ENCODE measurements at places on chromosomes 1 and 21. TPM values are rescaled to one million over a fixed set of nuclear protein-coding genes. Genes with fewer than 3 reads are reported as not detected.
A peak's percentile ranks its signal among the peaks of the same experiment; 100 is the strongest.

Gene CSF1
- 15.7 TPM for total RNA-seq

Gene CYP4A11
- not detected for total RNA-seq

DNA sequence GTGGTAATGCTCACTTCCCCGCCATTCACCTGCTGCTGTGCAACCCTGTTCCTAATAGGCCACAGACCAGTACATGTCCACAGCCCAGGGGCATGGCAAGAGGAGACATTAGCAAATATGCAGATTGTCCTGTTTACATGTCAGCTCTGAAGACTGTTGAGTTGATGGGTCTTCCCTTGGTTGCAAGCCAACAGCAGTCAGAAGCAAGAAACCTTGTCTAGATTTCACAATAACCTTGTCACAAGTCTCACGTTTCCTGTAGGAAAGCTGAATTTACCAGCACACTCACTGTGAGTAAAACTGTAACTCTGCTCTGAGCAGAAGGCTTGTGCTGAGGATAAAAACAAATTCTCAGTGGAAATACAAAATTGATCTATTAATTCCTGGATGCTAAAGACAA, 195.1 kb downstream of the HLX start:
- H3K4me1 ChIP-seq: no peaks in the 10 kb centered on the region
- no peak overlapping the region for H3K4me3 ChIP-seq
- no peaks in the 10 kb centered on the region for H3K36me3 ChIP-seq
- no peaks in the 10 kb centered on the region for H3K27me3 ChIP-seq

- no peak for DNase-seq
- H3K4me1 ChIP-seq: no peaks in the 10 kb centered on the region
- H3K36me3 ChIP-seq: no peaks in the 10 kb centered on the region
- no peak overlapping the region for H3K27ac ChIP-seq
- H3K4me3 ChIP-seq: no peak overlapping the region
Observed at GRCh38 chr1:203931953-203932352, 70.6 kb downstream of the SNRPE start.

Gene CDC7
- 2.4 TPM for total RNA-seq

Gene MAN1C1
- 6.1 TPM for total RNA-seq

Gene ZNF670
- 1.6 TPM for total RNA-seq

Gene FYB2
- 0.44 TPM for total RNA-seq

GRCh38 chr21:39332175-39332574, 16.7 kb downstream of the HMGN1 start:
- no peaks in the 10 kb centered on the region for H3K27me3 ChIP-seq
- H3K27ac ChIP-seq: no peak overlapping the region
- H3K4me1 ChIP-seq: no peaks in the 10 kb centered on the region
- H3K4me3 ChIP-seq: no peak overlapping the region
- H3K36me3 ChIP-seq: no peaks in the 10 kb centered on the region

Gene SMIM1
- 6.8 TPM for total RNA-seq

Gene AMY2B
- 1,112 TPM for total RNA-seq

- no peak for DNase-seq
- H3K27ac ChIP-seq: no peak overlapping the region
- H3K4me3 ChIP-seq: no peak overlapping the region
- H3K27me3 ChIP-seq: no peaks in the 10 kb centered on the region
- H3K36me3 ChIP-seq: no peaks in the 10 kb centered on the region
- H3K4me1 ChIP-seq: no peaks in the 10 kb centered on the region
Observed at GRCh38 chr1:53315046-53315445, 12.8 kb downstream of the LRP8 start.

DNA sequence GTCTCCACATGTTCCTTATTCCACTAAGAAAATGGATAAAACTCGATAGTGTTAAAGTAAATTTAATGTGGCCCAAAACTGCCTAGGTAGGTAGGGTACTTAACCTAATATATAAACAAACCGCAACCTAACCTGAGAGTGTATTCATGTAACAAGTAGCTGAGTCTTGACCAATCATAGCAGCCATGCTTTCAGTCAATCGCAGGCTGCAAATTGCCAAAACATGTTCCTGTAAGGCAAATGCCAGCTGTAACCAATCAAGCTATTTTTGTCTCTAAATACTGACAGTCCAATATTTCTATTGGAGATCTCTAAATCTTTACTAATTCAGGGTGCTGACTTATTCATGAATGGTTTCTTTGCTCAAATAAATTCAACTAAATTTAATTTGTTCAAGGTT, 3.1 kb upstream of the HMGCS2 start:
- H3K27me3 ChIP-seq: no peaks in the 10 kb centered on the region
- H3K36me3 ChIP-seq: no peaks in the 10 kb centered on the region
- H3K4me1 ChIP-seq: peaks cover 18% of the 10 kb centered on the region
- no peak overlapping the region for H3K27ac ChIP-seq
- no peak for DNase-seq
- no peak overlapping the region for H3K4me3 ChIP-seq

Gene PCNX2
- total RNA-seq: 7.6 TPM

DNA sequence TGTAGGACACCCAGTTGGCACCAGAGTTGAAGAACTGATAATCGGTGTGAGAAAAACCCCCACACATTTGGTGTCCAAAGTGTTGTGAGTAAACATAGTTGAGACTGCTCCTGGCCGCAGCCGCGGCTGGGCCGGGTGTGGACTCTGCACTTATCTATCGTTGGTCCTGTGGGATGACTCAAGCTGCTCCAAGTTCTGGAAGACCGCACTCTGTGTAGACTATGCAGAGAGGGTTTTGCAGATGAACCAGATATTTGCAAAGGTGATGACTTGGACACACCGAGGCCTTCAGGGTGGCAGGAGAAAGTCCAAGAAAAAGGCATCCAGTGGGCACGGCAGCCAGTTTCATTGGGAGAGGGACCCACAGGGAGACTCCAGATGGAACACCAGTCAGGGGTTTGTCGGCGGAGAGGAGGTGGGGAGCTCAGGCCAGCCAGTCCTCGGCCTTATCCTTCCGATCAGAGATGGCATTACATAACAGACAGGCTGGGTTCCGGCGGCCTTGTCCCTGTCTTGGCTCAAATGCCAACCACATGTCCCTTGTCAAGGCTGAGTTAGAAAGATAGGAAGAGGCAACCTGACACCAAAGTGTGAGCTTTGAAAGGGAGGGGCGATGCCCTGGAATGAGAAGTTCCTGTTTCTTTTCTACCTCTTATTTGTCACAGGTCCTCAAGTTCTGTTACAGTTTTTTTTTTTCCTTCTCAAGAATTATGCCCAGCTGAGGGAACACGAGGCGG, 21.1 kb downstream of the C2CD2 start:
- H3K4me3 ChIP-seq: no peak overlapping the region
- H3K27ac ChIP-seq: no peak overlapping the region
- H3K27me3 ChIP-seq: no peaks in the 10 kb centered on the region
- H3K36me3 ChIP-seq: no peaks in the 10 kb centered on the region
- H3K4me1 ChIP-seq: no peaks in the 10 kb centered on the region
- DNase-seq: no peak

Gene NEK2
- total RNA-seq: 0.32 TPM

Gene CGN
- total RNA-seq: 47.5 TPM

Gene SPRR4
- not detected for total RNA-seq

Gene RPE65
- not detected for total RNA-seq

DNA sequence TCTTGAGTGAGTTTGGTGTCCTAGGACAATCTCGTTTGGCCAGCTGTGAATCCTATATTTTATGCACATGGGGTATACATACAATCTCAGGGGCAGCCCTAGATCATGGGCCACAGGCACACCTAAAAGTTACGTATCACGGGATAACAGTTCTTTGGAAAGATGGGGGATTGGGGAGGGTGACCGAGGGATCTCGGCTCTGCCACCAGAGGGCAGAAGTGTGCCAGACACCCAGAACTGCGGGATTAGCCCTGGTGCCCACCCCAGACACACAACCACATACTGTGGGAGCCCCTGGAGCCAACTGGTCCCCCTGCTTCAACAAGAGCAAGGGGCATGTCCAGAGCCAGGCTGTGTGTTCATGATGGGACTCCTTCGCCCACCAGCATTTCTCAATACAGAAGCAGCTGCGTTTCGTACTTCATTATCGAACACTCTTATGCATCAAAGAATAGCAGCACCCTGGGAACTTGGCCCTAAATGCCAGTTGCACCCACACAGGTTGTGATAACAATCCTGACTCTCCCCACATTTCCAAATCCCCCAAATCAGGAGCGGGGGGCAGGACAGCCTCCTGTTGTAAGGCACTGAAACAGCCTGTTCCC, 37.4 kb downstream of the TMCO4 start:
- H3K27me3 ChIP-seq: no peaks in the 10 kb centered on the region
- no peaks in the 10 kb centered on the region for H3K4me1 ChIP-seq
- no peak for DNase-seq
- no peak overlapping the region for H3K27ac ChIP-seq

- no peak overlapping the region for H3K4me3 ChIP-seq
- no peaks in the 10 kb centered on the region for H3K27me3 ChIP-seq
- no peaks in the 10 kb centered on the region for H3K4me1 ChIP-seq
- H3K36me3 ChIP-seq: no peaks in the 10 kb centered on the region
Observed at GRCh38 chr21:38645282-38645681, 147.0 kb upstream of the ERG start.

- H3K27me3 ChIP-seq: no peaks in the 10 kb centered on the region
- no peak overlapping the region for H3K27ac ChIP-seq
- no peaks in the 10 kb centered on the region for H3K36me3 ChIP-seq
- no peaks in the 10 kb centered on the region for H3K4me1 ChIP-seq
- no peak for DNase-seq
Observed at GRCh38 chr1:81729818-81730217, 70.9 kb upstream of the ADGRL2 start.

DNA sequence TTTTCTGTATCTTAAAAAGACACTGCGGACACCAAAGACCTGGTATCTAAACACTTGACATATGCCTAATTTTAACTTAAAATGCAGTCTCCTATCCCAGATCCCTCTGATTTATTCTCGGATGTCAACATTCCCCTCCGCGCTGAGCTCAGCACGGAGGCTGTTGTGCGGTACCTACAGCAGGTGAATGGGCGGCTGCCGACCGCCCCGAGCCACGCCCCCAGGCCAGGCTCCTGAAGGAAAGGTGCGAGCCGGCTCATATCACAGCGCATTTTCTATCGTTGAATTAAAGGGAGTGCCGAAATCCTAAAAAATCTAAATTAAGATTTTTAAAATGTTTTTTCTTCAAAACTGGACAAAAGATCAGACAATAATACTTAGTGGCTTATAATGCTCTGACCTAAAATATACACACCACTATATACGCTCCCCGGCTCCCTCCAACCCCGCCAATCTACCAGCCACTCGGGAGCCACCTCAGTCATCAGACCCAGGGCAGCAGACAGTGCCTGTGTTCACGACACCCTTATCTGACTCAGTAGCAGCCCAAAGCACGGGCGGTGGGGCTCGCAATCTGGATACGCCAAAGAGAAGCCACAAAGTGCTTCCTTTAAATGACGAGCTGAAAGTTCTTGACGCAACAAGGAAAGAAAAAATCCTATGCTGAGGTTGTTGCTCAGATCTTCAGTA, 4.1 kb downstream of the WRAP73 start:
- H3K4me3 ChIP-seq: no peak overlapping the region
- H3K36me3 ChIP-seq: no peaks in the 10 kb centered on the region
- no peak overlapping the region for H3K27ac ChIP-seq
- DNase-seq: no peak

DNA sequence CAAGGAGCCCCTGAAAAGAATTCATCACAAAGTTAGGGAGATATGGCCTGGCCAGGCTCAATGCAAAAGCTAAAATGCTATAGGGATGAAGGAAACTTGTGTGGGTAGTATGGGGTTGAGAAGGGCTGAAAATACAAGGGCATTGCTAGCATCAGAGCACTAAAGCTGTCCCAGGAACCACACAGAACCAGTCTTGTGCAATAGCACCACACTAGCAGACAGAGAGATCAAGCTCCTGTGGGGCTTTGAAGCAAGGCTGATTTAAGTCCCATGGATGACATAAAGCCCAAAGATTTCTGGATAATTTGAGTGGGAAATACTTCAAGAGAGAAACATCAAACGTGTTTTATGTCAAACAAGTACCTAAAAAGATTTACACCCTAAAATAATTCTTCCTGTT, 97.1 kb downstream of the VAV3 start:
- no peaks in the 10 kb centered on the region for H3K27me3 ChIP-seq
- no peak overlapping the region for H3K4me3 ChIP-seq
- DNase-seq: no peak
- H3K27ac ChIP-seq: no peak overlapping the region
- H3K36me3 ChIP-seq: no peaks in the 10 kb centered on the region
- H3K4me1 ChIP-seq: no peaks in the 10 kb centered on the region

GRCh38 chr1:3879787-3880428, 20.2 kb downstream of the C1orf174 start:
- no peaks in the 10 kb centered on the region for H3K4me1 ChIP-seq
- peaks cover 30% of the 10 kb centered on the region for H3K36me3 ChIP-seq
- H3K27ac ChIP-seq: peak overlapping the region; percentile 56
- H3K4me3 ChIP-seq: no peak overlapping the region
- DNase-seq: no peak

Gene C1QC
- 138 TPM for total RNA-seq

GRCh38 chr1:45009956-45010854, 919 bp downstream of the HECTD3 start:
- H3K27me3 ChIP-seq: no peaks in the 10 kb centered on the region
- peaks cover 37% of the 10 kb centered on the region for H3K36me3 ChIP-seq
- H3K4me3 ChIP-seq: peak overlapping the region; percentile 96
- H3K4me1 ChIP-seq: peaks cover 24% of the 10 kb centered on the region
- H3K27ac ChIP-seq: peak overlapping the region; percentile 82

DNA sequence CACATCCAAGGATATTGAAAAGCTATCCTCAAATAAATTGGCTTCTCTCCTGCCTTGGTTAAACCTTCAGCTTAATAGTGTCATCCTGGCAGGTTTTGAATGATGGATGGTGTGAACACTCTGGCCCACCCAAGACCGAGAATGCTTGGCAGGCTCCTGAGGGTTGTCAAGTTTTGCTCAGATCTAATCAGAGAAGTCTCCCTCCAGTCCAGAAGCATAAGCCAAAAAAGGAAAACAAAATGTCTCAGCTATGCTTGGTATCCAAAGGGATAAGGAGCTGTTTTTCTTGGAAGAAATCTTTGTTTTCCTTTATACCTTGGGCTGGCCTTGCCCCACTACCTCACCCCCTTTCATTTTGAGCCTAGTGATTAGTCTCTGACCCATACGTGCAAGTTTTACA, 172.7 kb downstream of the CRB1 start:
- H3K27me3 ChIP-seq: no peaks in the 10 kb centered on the region
- H3K4me3 ChIP-seq: no peak overlapping the region
- H3K27ac ChIP-seq: no peak overlapping the region
- no peaks in the 10 kb centered on the region for H3K36me3 ChIP-seq
- H3K4me1 ChIP-seq: no peaks in the 10 kb centered on the region

DNA sequence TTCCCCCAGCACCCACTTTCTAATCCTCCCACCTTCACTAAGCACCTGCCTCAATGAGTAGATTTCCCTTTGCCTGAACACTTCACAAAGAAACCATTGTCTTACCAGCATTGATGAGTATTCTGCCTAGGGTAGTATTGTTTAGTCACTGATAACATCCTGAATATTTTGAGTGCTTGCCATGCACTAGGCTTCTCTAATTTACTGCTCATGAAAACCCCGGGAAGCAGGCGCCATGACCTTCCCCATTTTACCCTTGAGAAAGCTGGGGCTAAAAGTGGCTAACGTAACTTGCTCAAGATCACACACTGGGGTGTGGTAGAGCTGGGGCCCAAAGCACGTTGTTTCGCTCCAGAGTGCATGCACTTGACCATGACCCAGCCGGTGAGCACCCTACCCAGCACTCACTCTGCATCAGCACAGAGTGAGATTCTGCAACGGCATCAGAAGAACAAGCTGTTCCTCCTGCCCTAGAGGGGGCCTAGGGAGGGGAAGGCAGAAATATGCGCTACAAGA, 10.6 kb upstream of the F3 start:
- no peak for DNase-seq
- no peaks in the 10 kb centered on the region for H3K36me3 ChIP-seq
- peaks cover 34% of the 10 kb centered on the region for H3K4me1 ChIP-seq
- H3K27me3 ChIP-seq: no peaks in the 10 kb centered on the region
- no peak overlapping the region for H3K4me3 ChIP-seq

Gene SPATA17
- total RNA-seq: 0.64 TPM
